ENCODE measurements at places on chromosomes 3 and 15.

- DNase-seq = no peak
Observed at GRCh38 chr15:43928152-43928551, 101.3 kb downstream of the WDR76 start.

DNA sequence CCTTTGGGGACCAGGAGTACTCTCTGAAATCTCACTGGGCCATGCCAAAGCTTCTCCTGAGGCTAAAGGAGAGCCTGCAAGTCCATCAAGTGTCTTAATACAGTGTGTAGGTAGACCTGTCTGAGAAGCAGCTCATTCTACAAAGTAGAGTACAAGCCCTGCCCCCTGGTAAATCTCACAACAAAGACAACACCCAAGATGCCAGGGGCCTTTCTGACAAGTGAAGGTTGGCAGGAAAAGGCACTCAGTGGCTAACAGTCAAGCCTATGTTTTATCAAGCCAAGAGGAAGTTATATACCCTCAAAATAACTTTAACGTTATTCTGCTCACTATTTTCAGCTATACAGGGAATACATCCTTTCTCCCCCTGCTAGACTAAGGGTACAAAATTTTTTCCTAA, 58.3 kb downstream of the NMNAT3 start:
- no peak for DNase-seq

DNA sequence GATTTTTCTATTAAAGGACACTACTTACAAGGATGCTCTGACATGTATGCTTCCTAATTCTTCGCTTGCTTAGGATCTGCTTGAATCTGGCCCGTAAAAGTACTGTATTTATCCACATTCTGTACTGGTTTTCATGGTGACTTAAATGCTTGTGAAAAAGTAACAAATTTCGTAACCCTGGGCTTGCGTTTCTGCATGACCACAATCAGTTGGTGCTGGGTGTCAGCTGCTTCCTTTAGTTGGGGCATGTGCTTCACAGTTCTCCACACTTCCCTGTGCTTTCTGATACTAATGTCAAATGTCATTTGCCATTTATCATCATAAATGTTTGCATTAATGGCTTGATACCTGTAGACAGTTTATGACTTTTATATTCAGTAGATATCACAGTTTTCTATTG, 218.4 kb upstream of the MLF1 start:
- no peak for DNase-seq

GRCh38 chr3:186454881-186455703, 89.1 kb downstream of the CRYGS start:
- DNase-seq = no peak

- DNase-seq = no peak
Observed at GRCh38 chr3:52890735-52891134, 6.6 kb downstream of the STIMATE start.

GRCh38 chr15:69585937-69586336, 133.3 kb downstream of the RPLP1 start:
- no peak for DNase-seq

- no peak for DNase-seq
Observed at GRCh38 chr15:88711806-88712205, 73.0 kb downstream of the ISG20 start.

- DNase-seq = no peak
Observed at GRCh38 chr3:165696496-165696895, 140.7 kb downstream of the BCHE start.

DNA sequence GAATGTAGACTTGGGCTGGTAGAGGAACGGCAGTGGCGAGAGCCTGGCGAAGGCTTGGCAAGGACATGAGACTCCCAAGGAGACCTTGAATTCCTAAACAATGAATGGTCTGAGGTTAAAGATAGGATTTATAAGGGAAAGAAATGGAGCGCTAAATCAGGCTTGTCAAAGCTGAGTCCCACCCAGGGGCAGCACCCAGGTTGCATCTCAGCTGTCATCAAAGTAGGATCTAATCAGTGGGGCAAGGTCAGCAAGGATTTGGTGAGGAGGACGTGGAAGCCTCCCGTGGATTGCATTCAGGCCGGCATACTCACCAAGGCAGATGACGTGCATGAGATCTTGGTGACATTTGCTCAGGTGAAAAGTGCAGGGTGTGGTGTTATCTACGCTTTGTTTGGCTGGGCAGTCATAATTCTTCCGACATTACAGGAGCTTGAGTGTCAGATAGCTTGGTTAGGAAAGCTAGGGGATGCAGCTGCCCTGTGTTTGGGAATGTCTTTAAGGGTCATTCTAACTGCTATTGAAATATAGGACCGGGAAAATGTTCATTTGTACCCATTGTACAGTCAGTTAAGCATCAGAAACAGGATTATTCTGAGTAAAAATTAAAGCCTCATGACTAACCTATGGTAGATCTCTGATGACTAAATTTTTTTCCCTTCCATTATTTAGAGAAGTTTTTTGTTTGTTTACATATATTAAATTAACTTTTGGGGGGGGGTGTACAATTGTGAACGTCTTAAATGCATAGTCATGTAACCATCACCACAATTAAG, 99.4 kb upstream of the TSC22D2 start:
- DNase-seq = no peak

- DNase-seq = no peak
Observed at GRCh38 chr3:184639351-184639750, 72.5 kb downstream of the MAGEF1 start.

- peak; percentile 29 for DNase-seq
Observed at GRCh38 chr15:76310475-76311099, 682 bp downstream of the ETFA start.

DNA sequence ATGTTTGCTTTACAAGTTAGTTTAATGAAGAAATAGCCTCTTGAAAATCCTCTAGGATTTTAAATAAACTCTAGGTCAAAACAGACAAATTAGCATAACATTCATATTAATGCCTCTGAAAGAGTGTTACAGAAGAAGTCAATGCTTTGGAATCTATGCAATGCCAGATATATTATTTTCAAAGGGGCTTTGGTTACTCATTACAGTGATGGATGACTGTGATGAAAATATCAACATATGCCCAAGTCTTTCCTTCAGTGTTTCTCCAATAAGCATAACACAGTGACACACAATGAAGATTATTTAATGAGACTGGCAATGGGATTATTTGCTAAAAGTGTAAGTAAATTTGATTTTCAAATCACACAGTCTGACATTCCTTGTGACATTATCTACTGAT, 1247.2 kb downstream of the ROBO2 start:
- DNase-seq = no peak

DNA sequence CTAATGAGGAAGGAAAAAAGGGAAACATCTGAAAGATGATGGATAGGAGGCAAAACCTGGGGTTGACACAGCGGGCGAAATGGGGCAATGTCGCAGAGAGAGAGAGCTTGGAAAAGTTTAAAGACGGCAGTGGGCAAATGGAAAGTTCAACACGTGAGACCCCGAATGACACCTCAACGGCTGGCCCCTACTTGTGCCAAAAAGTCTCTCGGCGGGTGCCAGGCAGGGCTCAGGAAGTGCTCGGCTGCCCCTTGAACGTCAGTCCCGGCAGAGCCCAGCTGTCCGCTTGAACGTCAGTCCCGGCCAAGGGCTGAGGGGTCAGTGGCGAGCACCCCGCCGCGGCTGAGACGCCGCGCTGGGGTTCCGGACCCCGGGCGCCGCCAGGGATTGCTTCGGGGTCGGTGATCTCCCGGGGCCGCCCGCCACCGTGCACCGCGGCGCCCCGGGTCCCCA, 658 bp downstream of the EOGT start:
- peak; percentile 44 for DNase-seq

- DNase-seq = peak; percentile 13
Observed at GRCh38 chr15:94582368-94582767, 351.0 kb downstream of the MCTP2 start.

GRCh38 chr15:82536409-82537350, 3.6 kb downstream of the RPS17 start:
- no peak for DNase-seq

DNA sequence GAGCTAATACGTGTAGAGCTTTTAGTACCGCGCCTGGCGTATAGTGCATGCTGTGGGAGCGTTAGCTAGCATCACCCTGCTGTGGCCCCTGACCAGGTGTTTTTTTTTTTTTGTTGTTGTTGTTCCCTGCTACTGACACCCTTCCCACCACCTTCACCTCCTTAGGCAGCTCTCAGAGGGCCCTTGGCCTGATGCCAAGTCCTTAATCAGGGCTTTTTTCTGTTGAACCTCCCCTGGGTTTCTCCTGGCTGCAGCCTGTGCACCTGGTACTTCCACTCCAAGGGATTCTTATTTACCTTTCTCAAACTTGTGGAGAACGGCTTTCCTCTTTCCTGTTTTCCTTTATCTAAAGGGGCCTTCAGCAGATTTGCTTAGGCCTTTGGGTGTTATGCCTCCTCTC, 53.3 kb downstream of the SLC7A14 start:
- DNase-seq = no peak

GRCh38 chr15:25712192-25712960, 150.8 kb downstream of the ATP10A start:
- no peak for DNase-seq

DNA sequence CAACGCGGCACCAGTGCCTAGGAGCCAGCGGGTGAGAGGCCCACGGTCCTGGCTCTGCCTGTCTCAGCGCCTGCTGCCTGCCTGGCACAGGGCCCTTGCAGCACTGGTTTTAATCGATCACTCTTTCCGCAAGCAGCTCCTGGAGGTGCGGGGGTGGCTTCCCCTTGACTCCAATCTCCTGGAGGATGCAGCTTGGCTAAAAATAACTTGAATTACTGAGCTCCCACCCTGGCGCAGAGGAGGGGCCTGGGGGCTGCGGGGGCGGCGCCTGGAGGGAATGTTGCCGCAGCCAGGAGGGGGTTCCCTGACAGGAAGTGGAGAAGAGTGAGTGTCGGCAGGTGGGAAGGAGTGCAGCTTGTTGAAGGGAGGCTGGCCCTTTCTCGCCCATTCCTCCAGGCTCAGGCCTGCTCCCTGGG, 9.9 kb upstream of the RPL29 start:
- no peak for DNase-seq

DNA sequence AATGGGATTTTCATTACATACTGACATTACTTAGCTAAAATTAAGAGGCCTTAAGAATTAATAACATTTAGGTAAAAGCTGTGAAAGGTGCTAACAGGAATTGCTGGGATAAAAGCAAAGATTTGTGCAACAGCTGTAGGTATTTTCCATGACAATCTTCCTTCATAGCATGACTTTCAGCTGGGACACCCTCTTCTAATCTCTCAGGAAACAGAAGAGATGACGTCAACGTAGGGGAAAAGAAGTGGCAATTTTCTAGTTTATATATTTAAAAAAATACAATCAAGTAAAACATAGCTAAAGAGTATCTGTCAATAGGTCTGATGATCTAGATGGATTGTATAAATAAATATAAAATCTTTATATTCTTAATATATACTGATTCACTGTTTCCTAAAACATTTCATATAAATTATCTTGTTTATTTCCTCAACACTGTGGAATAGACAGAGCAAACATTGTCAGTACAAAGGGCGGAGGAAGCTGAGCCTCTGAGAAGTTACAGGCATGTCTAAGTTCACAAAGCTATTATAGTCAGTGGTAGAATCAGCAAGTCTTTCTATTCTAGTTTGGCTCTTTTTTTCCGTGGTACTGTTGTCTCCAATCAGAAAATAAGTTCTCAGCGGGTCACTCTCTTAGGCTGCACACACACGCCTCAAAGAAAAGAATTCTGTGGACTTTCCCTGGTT, 217.0 kb downstream of the P3H2 start:
- DNase-seq = no peak

DNA sequence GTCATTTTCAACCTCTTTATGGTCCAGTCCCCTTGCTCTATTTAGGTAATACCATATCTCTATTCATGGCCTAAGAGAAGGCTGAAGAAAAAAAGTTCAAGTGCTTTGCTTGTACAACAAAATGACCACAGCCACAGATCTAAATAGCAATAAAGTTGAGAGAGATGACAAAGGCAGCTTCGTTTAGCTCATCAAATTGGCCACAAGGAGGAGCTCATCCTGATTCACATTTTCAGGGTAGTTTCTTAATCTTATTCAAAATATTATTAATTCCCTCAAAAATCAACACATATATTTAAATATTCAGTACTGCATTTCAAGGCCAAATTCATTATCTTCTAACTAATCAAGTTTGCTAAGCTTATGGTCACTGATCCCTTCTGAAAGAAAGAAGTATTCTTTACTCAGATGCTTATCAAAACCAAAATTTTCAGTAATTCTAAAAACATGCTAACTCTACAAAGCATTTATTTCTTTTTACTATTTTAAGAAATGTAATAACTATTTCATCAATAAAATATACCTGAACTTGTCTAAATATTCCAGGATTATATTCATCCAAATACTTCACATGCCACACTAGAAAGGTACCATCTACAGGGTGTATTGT, 85.5 kb downstream of the DMXL2 start:
- DNase-seq = peak; percentile 18

All from ACHN (cell line).